ENCODE measurements at places on chromosomes 4 and X. TPM values are rescaled to one million over a fixed set of nuclear protein-coding genes. Genes with fewer than 3 reads are reported as not detected.

DNA sequence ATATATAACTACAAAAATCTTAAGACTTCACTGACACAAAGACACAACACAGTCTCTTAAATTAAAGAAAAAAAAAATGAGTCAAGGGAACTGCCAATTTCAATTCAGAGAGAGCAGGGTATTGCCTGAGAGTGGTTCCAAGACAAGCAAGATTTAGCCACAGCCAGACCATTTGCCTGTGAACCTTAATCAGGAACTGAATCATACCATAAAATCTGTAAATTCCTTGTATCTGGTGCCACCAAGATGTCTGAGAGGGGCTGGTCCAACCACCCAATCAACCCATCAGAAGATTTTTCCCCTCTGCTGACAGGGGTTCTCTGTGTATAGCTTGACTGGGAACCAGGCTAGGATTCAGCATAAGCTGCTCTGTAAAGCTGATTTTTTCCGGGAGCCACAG is 159.2 kb downstream of the CPEB2 start:
- no peak for DNase-seq

DNA sequence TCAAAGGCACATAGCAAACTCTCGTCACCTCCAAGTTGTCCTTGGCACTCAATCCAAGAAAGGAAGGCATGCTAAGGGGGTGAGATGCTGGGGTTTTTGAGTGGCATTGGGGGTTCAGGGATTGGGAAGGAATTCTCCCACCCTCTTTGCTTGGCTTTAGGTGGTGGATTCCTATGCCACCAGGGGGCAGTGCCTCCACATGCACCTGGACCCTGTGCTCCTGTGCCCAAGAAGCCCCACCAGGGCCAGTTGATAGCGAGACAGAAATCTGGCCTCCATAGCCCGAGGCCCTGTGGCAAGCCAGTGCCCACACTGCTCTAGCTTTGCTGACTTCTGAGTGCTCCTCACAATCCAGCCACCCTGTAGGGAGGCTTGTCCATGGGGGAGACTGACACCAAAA is 2.0 kb upstream of the FATE1 start:
- no peak for DNase-seq

GRCh38 chrX:110395877-110396276 is 37.2 kb downstream of the RTL9 start:
- DNase-seq: no peak

DNA sequence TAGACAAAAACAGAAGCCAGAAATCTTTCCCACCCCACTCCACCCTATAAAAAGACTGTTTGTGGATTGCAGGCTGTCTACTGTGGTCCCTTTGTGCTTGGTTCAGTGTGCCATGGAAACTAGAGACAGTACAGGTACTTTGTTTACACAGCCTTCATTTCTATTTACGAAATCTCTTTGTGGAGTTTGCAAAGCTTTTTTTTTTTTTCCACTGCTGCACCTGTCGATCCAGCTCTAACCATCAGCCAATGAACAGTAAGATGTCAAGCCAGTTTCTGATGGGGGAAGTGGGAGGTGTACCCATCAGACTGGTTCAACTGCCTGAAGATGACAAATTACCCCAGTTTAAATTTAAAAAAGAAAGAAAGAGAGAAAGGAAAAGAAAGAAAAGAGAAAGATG is 20.2 kb upstream of the LRBA start:
- DNase-seq: no peak

GRCh38 chrX:136034668-136035067 is 49.4 kb downstream of the SLC9A6 start:
- no peak for DNase-seq

The BBS12 gene
- total RNA-seq: 6.1 TPM

The GPR50 gene
- not detected for total RNA-seq

The FAM184B gene
- not detected for total RNA-seq

The PPEF2 gene
- not detected for total RNA-seq

The RTL9 gene
- 0.64 TPM for total RNA-seq

The DOK7 gene
- total RNA-seq: 44.9 TPM
